Neural progenitor cell (in vitro differentiated cells): ENCODE measurements at places on chromosomes 4 and X.
A peak's percentile ranks its signal among the peaks of the same experiment; 100 is the strongest.

DNA sequence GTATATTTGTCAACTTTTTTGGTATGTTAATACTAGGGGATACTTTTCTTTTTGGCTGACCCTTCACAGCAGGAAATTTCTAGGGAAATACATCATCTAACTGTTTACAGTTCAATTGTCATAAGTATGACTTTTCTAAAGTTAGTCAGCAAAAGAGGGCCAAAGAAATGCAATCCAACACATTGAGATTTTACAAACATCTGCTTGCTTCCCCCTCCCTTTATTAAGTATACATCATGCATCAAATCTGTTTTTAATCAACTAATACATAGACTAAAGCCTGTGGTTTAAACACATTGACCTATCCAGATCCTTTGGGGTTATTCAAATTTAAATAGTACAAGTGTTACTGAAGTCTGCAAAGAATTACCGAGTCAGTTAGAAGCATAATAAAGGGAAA lies 93.9 kb downstream of the MID1 start:
- no peak for DNase-seq

GRCh38 chrX:31423609-31424189 lies 351.9 kb upstream of the FTHL17 start:
- peak; percentile 60 for DNase-seq

DNA sequence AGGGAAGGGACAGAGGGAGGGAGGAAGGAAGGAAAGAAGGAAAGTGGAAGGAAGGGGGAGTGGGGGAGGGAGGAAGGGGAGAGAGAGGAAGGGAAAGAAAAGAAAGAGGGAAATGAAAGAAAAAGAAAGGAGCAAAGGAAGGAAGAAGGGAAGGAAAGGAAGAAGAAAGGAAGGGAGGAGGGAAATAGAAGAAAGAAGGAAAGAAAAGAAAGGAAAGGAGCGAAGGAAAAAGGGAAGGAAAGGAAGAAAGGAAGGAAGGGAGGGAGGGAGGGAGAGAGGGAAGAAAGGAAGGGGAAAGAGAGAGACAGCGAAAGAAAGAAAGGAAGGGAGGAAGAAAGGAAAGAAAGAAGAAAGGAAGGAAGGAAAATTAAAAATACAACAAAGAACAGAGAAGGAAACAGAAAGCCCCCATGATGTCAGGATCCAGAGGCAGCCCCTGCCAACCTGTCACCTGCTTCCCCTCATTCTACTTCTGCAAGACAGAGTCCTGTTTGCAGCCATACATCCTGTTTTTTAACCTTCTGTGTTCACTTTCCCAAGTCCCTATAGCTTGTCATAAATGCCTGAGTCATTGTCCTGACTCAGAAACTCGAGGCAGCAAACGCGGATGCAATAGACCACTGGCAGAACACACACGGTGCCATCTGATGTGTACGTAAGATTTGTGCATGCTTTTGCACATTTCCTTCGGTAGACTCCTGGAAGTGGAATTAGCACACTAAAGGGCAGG lies 77.0 kb upstream of the C4orf50 start:
- DNase-seq: no peak

DNA sequence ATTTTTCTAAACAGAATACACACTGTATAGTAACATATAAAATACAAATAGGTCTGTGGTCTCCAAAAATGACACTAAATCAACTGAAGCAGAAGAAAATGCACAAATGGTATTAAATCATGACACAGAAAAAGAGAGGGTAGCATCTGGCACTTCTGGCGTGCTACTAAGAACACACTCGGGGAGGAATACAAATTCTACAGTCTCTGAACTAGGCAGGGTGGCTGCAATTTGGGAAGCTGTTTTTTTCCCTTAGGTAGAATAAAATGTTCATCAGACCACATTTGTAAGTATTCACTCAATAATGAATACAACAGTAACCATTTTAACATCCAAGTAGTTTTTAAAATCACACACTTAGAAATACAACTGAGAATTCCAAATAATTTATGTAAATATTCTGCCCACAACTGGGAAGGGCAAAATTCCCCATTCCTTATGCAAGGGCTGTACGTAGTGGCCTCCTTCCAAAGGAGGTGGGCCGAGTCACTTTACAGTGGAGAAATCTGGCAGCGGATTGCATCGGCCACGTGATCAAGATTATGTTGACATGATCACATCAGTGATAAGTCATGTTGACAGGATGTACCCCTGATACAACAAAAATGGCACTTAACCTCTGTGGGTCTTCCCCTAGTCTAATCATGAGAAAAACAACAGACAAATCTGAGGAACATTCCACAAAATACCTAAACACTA lies 101.1 kb downstream of the TSPAN5 start:
- DNase-seq: no peak

- DNase-seq: no peak
Observed at GRCh38 chr4:73527196-73527595, 45.7 kb downstream of the AFM start.

GRCh38 chr4:66000510-66001117 lies 330.3 kb upstream of the EPHA5 start:
- DNase-seq: no peak

DNA sequence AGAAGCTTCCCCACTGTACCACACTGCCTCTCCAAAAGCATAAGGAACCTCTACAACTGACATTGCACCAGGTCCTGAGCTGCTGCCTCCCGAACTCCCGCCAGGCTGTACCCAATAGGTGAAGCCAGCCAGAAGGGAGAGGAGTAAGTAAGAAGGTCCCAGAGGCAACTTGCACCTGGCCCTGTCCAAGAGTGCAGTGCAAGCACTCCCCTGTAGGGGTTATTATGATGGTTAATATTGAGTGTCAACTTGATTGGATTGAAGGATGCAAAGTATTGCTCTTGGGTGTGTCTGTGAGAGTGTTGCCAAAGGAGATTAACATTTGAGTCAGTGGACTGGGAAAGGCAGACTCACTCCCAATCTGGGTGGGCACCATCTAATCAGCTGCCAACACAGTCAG lies 879.3 kb upstream of the SLIT2 start:
- DNase-seq: no peak

DNA sequence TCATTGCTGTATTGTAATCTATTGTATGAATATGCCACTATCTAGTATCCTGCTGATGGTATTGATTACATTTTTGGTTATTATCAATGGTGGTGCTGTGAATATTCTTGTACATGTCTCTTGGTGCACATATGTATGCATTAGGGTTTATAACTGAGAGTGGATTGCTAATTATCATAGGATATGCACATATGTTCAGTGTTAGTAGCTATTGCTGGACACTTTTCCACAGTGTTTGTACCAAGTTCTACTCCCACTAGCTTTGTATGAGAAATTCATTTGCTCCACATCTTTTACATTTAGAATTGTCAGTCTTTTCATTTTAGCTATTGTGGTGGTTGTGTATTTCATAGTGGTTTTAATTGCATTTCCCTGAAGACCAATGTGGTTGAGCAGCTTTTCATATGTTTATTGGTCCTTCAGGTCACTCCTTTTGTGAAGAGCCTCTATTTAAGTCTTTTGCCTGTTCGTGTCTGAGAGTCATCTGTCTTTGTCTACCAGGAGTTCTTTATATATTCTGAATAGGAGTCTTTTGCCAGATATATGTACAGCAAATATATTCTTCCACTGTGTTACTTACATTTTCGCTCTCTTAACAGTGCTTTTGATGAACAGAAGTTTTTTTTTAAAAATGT lies 87.1 kb downstream of the TBC1D19 start:
- DNase-seq: no peak

- DNase-seq: no peak
Observed at GRCh38 chr4:78562687-78563086, 11.1 kb downstream of the ANXA3 start.

- DNase-seq: peak; percentile 36
Observed at GRCh38 chr4:32826169-32826568, 2106.0 kb downstream of the PCDH7 start.

DNA sequence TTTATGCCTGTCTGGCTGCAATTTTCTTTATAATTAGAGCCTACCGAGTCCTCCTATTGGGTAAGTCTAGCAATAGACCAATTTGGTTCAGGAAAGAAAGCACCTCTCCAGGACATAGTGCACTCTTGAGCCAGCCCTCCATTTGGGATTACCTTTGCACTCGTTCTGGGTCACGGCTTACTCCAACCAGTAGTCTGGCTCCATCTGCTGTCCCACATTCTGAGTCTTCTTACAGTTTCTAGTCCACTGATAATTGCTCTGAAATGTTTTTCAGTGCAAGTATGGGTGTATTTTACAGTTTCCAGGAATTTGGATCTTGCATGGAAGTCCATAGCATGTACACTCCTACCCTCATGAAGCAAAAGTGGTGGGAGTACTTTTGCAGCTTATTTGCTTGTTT lies 34.8 kb upstream of the USP51 start:
- peak; percentile 3 for DNase-seq

- DNase-seq: no peak
Observed at GRCh38 chr4:81811562-81812293, 340.0 kb upstream of the RASGEF1B start.

DNA sequence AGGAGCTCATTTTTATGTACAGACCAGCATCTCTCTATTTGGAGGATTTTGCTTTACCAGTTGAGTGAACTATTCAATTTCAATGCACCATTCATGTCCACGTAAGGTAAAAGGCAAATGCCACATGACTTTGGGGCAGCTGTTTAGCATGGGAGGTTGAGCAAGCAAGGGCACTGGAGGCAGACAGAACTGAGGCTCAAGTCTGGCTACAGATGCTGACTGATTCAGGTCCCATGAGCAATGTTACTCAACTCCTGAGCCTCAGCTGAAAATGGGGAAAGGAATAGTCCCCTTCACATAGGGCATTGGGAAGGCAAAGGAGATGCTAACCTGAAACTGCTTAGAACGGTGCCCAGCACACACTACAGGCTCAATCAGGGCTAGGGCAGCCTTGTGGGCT lies 93.0 kb upstream of the MTM1 start:
- DNase-seq: no peak
